Tongue (tissue), 3 donors: ENCODE measurements at places on chromosomes 1 and 21. TPM values are rescaled to one million over a fixed set of nuclear protein-coding genes. Genes with fewer than 3 reads are reported as not detected.
A peak's percentile ranks its signal among the peaks of the same experiment; 100 is the strongest.

Gene RAB3B
- 0.51 TPM for total RNA-seq

DNA sequence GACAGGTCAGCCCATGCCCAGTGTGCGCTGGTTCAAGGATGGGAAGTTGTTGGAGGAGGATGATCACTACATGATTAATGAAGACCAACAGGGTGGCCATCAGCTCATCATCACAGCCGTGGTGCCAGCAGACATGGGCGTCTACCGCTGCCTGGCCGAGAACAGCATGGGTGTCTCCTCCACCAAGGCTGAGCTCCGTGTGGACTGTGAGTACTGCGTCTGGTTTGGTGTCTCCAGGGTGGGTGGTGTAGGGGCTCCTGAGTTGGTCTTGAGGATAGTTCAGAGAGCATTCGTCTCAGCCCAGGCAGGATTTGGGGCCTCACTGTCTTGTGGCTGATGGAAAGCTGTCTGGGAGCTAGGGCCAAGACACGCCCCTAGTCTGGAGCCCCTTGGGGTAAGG, 83.2 kb downstream of the TRIM11 start:
- DNase-seq = no peak

GRCh38 chr1:19391596-19391981, 79.5 kb downstream of the SLC66A1 start:
- no peak for DNase-seq

GRCh38 chr1:212207822-212208520, 77.2 kb upstream of the PPP2R5A start:
- DNase-seq = peak; percentile 10

Gene UTS2
- not detected for total RNA-seq

- DNase-seq = no peak
These were observed 93.7 kb downstream of the AHCTF1 start for GRCh38 chr1:246838118-246838456.

DNA sequence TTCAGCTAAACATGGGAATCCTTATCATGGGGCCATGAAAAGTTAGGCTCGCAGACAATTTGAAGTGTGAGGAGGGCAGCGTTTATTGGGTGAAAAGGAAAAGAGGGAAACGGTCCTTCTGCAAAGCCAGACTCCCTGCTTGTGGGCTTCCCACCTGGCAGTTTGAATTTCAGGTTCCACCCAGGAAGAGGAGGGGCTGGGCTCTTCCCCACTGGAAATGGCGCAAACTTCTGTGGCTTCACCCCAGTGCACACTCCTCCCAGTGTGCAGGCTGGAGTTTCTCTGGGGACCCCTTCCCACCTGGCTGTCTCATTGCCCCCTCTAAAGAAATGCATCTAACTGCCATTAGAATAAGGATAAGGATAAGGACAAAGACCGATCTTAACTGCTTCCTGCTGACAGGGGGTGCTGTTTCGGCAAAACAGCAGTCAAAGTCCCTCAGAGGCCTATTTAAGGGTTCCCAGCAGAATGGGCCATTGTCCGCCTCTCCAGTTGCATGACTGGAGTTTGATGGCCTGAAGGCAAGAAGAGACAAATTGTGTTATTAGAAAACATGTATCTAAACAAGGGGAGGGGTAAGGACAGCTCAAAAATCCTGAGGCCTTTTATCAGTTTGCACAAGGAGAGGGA, 20.4 kb downstream of the AIM2 start:
- DNase-seq = no peak

GRCh38 chr21:36966066-36966820, at the start of gene HLCS:
TSS of gene HLCS (minus strand) at chr21:36966669. CDS start at chr21:36966638, 31 bp downstream.
- DNase-seq = peak; percentile 77

Gene C1orf167
- total RNA-seq = 1.3 TPM

DNA sequence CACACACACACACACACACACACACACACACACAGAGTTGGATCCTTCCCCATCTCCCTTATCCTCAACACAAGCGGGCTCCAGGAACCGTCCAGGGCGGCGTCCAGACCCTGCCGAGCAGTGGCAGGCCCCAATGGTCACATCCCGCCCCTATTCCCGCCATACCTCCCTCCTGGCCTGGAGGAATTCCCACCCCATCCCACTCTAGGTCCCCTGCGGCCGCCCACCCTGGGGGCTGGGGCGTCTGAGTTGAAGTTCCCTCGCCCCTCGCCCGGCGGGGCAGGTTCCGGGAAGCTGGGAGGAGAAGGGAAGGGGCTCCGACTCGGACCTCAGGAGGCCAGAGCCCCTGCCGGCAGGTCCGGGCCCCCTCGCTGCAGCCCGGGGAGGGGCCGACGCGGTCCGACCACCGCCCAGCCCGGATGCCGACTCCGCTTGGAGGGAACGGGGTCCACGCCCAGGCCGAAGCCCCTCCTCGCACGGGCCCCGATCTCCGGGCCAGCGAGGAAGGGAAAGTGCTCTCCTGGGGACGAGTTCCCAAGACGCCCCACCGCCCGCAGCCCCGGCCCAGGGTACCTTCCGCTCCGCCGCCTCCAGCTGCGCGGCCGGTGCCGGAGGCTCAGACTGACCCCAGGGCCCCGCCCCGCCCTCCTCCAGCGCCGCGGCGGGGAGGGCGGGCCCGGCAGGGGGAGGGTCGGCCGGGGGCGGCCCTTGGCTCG, at the start of gene RHOC:
Gene RHOC, minus strand, starts transcription at position 623 of the 716 bp plus-strand sequence. CDS start 3,328 bp downstream, outside the sequence.
- DNase-seq = peak; percentile 84

DNA sequence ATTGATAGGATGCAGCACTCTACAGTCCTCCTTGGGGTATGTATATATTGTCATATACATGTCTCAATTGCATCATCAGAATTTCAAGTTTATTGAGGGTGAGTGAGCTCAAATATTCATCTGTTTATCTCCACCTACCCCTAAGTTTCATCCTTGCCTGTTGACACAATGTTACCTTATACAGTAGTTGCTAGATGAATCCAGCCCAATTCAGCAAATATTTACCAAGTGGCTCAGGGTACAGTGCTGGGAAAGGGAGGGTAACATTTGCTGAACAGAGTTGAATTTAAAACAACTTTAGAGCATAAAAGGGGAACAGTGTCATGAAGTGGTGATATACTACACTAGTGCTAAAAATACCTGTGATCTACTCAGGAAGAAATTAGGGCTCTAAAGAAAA, 14.4 kb downstream of the ELAVL4 start:
- no peak for DNase-seq
